ENCODE measurements at places on chromosomes 3 and 15. TPM values are rescaled to one million over a fixed set of nuclear protein-coding genes. Genes with fewer than 3 reads are reported as not detected.

CYP1A2 gene
- not detected for total RNA-seq

GRCh38 chr3:171206283-171206682, 179.8 kb upstream of the SLC2A2 start:
- DNase-seq = no peak
- no peaks in the 10 kb centered on the region for H3K4me1 ChIP-seq

DNA sequence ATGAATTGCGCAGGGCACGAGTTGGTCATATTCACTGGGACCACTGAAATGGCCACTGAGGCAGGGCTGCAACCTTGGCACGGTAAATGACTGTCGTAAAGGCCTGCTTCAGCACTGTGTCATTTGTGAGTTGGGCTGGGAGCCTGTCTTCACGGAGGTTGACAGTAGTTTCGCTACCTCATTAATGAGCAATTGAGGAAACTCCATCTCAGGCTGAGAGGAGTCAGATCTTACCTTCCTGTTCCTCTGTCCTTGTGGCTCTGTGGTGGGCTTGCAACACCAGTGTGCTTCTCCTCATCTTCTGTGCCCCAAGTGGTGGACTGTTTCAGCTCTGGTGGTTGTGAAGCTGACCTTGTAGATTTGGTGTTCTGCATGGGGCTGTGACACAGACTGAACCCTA, 80.1 kb upstream of the EIF1B start:
- no peak overlapping the region for H3K4me3 ChIP-seq
- no peaks in the 10 kb centered on the region for H3K27me3 ChIP-seq
- no peak for DNase-seq
- H3K4me1 ChIP-seq = no peaks in the 10 kb centered on the region
- no peak overlapping the region for H3K27ac ChIP-seq

GPR156 gene
- 0.17 TPM for total RNA-seq

- H3K27me3 ChIP-seq = no peaks in the 10 kb centered on the region
- H3K36me3 ChIP-seq = no peaks in the 10 kb centered on the region
- H3K4me3 ChIP-seq = no peak overlapping the region
- no peak overlapping the region for H3K27ac ChIP-seq
- H3K4me1 ChIP-seq = no peaks in the 10 kb centered on the region
Observed at GRCh38 chr3:12328132-12328836, 39.4 kb downstream of the PPARG start.

DNA sequence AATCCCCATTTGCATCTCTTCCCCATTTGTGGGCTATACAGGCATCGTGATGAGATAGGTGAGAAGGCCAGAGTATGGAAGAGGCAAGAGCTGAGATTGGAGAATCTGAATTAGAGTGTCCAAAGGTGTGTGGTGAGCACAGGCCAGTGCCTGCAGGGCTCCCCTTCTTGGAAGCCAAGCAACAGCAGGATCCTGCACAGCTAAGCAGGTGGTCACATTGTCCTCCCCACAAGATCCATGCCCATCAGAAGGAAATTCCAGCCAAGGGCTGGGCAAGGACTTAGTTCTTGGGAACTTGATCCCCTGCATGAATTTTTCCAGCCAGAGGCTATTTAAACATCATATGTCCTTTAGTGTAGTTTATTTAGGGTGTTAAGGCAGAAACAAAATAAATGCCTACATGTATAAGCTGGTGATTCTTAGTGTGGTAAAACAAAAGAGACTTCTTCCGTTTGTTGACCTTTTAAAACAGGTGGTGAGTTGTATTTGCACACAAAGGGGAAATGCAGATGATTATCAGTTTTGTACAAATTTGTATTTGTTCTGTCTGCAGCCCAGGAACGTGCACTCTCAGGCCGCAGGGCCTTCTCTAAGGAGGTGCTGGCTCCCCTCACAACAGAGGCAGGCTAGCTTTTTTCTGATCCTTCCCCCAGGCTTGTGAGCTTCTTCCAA, 110.2 kb downstream of the PLCL2 start:
- no peak overlapping the region for H3K27ac ChIP-seq
- no peaks in the 10 kb centered on the region for H3K36me3 ChIP-seq

- H3K4me1 ChIP-seq = peaks cover 31% of the 10 kb centered on the region
- peaks cover 45% of the 10 kb centered on the region for H3K27me3 ChIP-seq
- DNase-seq = no peak
- no peak overlapping the region for H3K27ac ChIP-seq
- no peaks in the 10 kb centered on the region for H3K36me3 ChIP-seq
- H3K4me3 ChIP-seq = peak overlapping the region; percentile 68
Observed at GRCh38 chr3:27715863-27716262, 6.3 kb downstream of the EOMES start.

DNA sequence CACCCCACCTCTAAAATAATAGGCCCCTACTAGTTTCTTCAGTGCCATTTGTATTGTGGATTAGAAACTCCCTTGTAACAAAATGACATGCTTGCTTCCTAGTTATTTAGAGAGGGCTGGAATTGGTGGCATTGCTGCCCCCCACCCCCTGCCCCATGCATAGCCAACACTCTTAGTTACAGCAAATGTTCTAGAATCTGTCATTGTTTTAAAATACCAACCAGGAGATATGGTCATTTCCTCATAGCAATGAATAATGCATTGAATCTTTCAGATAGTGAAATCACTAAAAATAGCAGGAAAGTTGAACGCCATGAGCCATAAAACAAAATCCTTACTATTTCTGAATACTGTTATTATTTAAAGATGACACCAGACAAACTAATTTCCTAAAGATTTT, 292.5 kb downstream of the ARPP21 start:
- H3K36me3 ChIP-seq = no peaks in the 10 kb centered on the region
- H3K4me3 ChIP-seq = no peak overlapping the region
- H3K27ac ChIP-seq = no peak overlapping the region

FMN1 gene
- total RNA-seq = 0.39 TPM

GRCh38 chr3:5298453-5298852, 110.9 kb downstream of the EDEM1 start:
- H3K4me1 ChIP-seq = no peaks in the 10 kb centered on the region
- no peaks in the 10 kb centered on the region for H3K27me3 ChIP-seq
- no peak overlapping the region for H3K4me3 ChIP-seq

- H3K4me1 ChIP-seq = no peaks in the 10 kb centered on the region
- H3K27me3 ChIP-seq = no peaks in the 10 kb centered on the region
- no peak for DNase-seq
- H3K27ac ChIP-seq = no peak overlapping the region
- H3K4me3 ChIP-seq = no peak overlapping the region
- no peaks in the 10 kb centered on the region for H3K36me3 ChIP-seq
Observed at GRCh38 chr3:57109437-57110199, 49.2 kb downstream of the SPATA12 start.

P2RY14 gene
- total RNA-seq = 0.22 TPM

DNA sequence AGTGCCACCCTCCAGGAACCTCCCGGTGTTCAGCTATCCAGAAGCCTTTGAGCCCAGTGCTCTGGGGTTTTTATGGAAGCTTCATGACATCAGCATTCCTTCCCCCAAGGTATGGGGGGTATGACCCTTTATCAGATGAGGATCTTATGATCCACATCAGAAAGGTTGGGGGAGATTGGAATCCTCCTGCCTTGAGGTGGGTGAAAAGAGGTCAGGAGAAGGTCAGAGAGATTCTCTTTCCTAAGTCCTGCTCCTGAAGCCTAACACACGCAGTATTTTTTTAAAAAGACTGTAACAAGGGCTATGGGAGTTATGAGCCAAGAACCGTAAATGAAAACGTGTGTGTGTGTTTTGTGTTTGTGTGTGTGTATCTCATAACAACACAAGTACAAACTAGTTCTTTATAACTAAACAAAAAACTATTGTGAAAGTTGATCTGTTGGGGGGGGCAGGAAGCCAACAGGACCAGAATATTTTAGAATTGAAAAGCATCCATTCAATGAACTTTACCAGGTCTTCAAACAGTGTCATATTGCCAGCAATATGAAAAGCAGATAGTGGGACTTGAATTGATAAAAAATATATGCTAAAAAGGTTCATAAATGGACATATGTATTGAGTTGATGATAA, 13.2 kb downstream of the MKRN3 start:
- peaks cover 3% of the 10 kb centered on the region for H3K27me3 ChIP-seq
- DNase-seq = no peak
- H3K4me3 ChIP-seq = no peak overlapping the region
- H3K36me3 ChIP-seq = no peaks in the 10 kb centered on the region
- no peaks in the 10 kb centered on the region for H3K4me1 ChIP-seq

DLL4 gene
- total RNA-seq = 0.11 TPM

GRCh38 chr3:13348100-13348499, 72.0 kb downstream of the NUP210 start:
- H3K4me1 ChIP-seq = peaks cover 51% of the 10 kb centered on the region
- DNase-seq = no peak
- peaks cover 72% of the 10 kb centered on the region for H3K36me3 ChIP-seq
- H3K4me3 ChIP-seq = no peak overlapping the region
- no peaks in the 10 kb centered on the region for H3K27me3 ChIP-seq

TNFSF10 gene
- 9.2 TPM for total RNA-seq

GRCh38 chr15:79601405-79602086, 169.4 kb downstream of the MINAR1 start:
- DNase-seq = no peak
- H3K27ac ChIP-seq = no peak overlapping the region
- no peaks in the 10 kb centered on the region for H3K27me3 ChIP-seq
- no peaks in the 10 kb centered on the region for H3K36me3 ChIP-seq

- peaks cover 3% of the 10 kb centered on the region for H3K36me3 ChIP-seq
- no peak overlapping the region for H3K27ac ChIP-seq
- no peak for DNase-seq
- no peak overlapping the region for H3K4me3 ChIP-seq
- no peaks in the 10 kb centered on the region for H3K27me3 ChIP-seq
- H3K4me1 ChIP-seq = no peaks in the 10 kb centered on the region
Observed at GRCh38 chr3:119918992-119919933, 137.4 kb downstream of the NR1I2 start.

FBXL22 gene
- total RNA-seq = 1.6 TPM

- H3K4me3 ChIP-seq = no peak overlapping the region
- no peaks in the 10 kb centered on the region for H3K4me1 ChIP-seq
- no peak overlapping the region for H3K27ac ChIP-seq
- no peaks in the 10 kb centered on the region for H3K36me3 ChIP-seq
Observed at GRCh38 chr3:151008699-151009098, 36.2 kb upstream of the CLRN1 start.

AADAC gene
- not detected for total RNA-seq

DNA sequence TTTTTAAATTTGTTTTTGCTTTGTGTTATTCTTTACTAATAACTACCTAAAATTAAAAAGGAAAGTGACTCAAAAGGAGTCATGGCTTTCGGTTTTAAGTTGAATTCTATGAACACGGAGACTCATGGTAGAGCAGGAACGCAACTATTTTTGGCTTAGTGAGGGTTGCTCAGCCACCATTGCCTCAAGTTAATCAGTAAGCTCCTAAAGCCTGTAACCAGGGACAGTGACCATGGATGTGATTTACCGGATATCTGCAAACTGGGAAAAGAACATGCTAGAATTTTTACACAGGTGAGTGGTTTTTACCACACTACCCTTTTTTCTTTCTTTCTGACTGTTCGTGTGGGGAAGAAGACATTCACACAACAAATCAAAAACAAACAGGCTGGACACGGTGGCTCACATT, 11.8 kb downstream of the SLC12A8 start:
- no peak overlapping the region for H3K27ac ChIP-seq
- no peak overlapping the region for H3K4me3 ChIP-seq
- no peak for DNase-seq
- no peaks in the 10 kb centered on the region for H3K36me3 ChIP-seq

GRCh38 chr3:121793078-121793477, 41.8 kb downstream of the IQCB1 start:
- no peak overlapping the region for H3K27ac ChIP-seq
- no peak for DNase-seq
- no peak overlapping the region for H3K4me3 ChIP-seq
- no peaks in the 10 kb centered on the region for H3K4me1 ChIP-seq
- H3K27me3 ChIP-seq = no peaks in the 10 kb centered on the region

- H3K36me3 ChIP-seq = no peaks in the 10 kb centered on the region
- H3K4me3 ChIP-seq = no peak overlapping the region
- H3K27me3 ChIP-seq = no peaks in the 10 kb centered on the region
- no peaks in the 10 kb centered on the region for H3K4me1 ChIP-seq
- no peak overlapping the region for H3K27ac ChIP-seq
Observed at GRCh38 chr15:22735781-22736180, 50.7 kb upstream of the NIPA1 start.

DNA sequence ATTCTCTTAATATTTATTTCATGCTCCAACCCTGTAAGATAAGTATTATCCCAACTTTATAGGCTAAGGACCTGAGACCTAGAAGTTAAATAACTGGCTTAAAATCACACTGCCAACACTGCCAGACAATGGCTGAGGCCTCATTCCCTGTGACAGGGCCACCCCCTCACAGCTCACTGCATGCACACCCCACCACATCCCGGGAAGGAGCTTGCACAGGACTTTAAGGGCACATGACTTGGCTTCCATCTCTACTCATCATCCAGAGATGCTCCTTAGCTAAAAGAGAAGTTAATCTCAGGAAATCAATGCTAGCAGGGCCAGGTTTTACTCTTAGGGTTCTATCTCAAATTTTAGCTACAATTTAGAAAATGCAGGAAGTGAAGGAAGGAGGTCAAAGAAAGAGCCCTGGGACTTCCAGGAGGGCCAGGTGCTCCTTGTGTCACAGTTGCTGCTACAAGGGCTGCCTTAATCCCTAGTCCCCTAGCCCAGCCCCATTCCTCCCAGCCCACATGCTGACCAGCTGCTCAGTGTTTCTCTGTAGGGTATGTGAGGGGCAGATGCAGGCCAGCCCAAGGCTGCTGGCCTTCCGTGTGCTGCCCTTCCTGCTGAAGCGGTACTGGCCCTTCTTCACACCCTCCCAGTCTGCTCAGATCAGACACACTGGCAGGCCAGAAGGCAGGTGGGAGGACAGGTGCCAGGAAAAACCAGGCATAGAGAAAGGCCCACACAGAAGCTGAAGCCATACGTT, 53.5 kb downstream of the WWTR1 start:
- no peaks in the 10 kb centered on the region for H3K36me3 ChIP-seq
- no peaks in the 10 kb centered on the region for H3K4me1 ChIP-seq
- no peak for DNase-seq
- H3K27me3 ChIP-seq = peaks cover 4% of the 10 kb centered on the region

GRCh38 chr3:87126321-87126720, 100.8 kb upstream of the CHMP2B start:
- H3K27ac ChIP-seq = no peak overlapping the region
- H3K4me3 ChIP-seq = no peak overlapping the region
- H3K36me3 ChIP-seq = no peaks in the 10 kb centered on the region
- DNase-seq = no peak

MUC4 gene
- total RNA-seq = not detected

DNA sequence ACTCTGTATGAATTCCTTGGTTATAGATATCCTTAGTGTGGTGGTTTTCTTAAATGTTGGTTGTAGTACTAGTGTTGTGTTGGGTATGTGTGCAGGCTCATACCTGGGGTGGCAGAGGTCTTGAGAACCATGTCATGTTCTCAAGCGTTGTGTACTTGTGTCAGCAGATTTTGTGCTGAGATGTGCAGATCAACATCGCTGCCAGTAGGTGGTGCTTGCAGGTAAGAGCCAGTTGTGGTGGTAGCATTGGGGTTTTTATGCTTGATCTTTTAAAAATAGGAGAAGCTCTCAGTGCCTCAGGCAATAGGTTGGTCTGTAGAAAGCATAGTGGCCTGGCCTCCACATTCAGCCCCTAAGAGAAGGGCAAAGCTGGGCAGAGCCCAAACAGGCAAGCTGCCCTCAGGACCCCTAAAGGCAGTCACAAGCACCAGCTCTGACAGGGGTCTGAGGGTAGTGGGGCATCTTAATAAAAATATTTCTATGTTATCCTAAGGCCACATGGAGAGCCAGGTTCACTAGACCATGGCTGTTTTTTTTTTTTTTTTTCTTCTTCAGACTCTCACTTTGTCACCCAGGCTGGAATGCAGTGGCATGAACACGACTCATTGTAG, 164.0 kb downstream of the IL20RB start:
- no peaks in the 10 kb centered on the region for H3K36me3 ChIP-seq
- no peak for DNase-seq
- no peaks in the 10 kb centered on the region for H3K27me3 ChIP-seq
- no peak overlapping the region for H3K4me3 ChIP-seq
- no peaks in the 10 kb centered on the region for H3K4me1 ChIP-seq

- no peak for DNase-seq
- peak overlapping the region; percentile 15 for H3K4me3 ChIP-seq
- H3K36me3 ChIP-seq = no peaks in the 10 kb centered on the region
- H3K4me1 ChIP-seq = peaks cover 26% of the 10 kb centered on the region
Observed at GRCh38 chr3:181712226-181712552, 464 bp downstream of the SOX2 start.
